ENCODE measurements at places on chromosomes 7 and 10.

- DNase-seq: no peak
These were observed 100.7 kb downstream of the OSBPL3 start for GRCh38 chr7:24879291-24879690.

DNA sequence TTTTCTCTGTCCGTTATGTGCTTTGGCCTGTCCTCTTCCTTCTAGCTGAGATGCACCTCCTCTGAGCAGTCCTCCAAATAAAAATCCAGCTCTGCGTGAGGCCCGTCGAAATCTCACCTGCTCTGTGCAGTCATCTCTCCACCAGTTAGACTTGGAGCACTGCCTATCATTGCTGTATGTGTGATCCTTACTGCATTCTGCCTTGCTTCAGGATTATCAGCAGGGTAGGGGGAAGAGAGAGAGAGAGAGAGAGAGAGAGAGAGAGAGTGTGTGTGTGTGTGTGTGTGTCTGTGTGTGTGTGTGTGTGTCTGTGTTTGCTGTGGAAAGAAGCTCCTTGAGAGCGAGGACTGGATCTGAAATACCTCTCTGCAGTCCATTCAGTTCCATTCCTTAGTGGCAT is 129.4 kb downstream of the CCNY start:
- no peak for DNase-seq

DNA sequence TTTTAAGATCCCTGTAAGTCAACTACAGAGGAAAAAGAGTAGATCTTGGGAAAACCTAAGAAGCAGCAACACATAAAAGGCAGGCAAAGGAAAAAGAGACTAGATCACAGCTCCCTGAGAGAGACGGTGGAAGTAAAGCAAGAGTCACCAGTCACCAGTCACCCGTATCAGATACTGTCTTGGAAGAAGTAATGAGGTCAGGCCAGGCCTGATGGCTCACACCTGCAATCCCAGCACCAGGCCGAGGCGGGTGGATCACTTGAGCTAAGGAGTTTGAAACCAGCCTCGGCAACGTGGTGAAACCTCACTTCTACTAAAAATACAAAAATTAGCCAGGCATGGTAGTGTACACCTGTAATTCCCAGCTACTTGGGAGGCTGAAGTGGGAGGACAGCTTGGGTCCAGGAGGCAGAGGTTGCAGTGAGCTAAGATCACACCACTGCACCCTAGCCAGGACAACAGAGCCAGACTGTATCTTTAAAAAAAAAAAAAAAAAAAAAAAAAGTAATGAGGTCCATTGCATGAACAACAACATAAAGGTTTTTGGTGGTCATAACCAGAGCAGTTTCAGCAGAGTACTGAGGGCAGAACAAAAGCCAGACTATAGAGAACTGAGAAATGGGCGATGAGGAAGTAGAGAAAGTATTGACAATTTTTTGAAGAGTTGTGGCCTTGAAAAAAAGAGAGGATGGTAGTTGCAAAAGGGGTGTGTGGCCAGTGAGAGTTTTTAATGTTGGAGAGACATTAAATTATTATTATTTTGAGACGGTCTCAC is 16.9 kb downstream of the ZNF713 start:
- no peak for DNase-seq

DNA sequence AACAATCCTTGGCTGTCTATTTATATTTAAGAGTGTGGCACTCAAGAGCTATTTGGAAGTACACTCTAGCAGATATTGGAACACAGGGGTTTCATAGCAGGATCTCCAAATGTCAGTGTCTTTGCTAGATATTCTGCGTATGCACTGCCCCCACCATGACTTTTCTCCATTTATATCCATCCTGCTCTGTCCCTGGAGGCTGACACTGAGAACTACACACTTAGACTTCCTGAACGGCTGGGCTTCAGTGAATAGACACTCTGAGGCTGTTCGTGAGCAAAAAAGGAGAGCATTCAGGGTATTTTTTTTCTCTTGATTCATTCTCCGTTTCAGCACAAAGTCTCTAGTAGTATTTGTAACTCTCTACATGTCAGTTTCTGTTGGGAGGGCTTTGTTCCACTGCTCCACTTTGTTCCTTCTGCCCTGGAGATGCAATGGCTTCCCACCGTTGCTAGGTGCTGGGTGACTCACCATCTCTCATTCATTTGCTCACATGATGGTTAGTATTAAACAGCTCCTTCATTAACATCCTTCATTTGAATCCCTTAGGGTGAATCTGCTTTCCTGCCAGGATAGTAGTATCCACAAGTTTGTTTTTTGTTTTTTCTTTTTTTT is 155.9 kb upstream of the SLC13A1 start:
- no peak for DNase-seq

GRCh38 chr7:80247144-80247543 is 112.5 kb downstream of the GNAI1 start:
- DNase-seq: no peak

- no peak for DNase-seq
These were observed 7.0 kb upstream of the ZNF425 start for GRCh38 chr7:149133028-149133710.

- no peak for DNase-seq
These were observed 688.7 kb downstream of the SDK1 start for GRCh38 chr7:3989723-3990122.

All from activated CD4-positive, CD25-positive, alpha-beta regulatory T cell treated with anti-CD3 and anti-CD28 coated beads, Interleukin-2, amount 50 U/mL, for 72 hours (primary cell).